CD8-positive, alpha-beta T cell (primary cell): ENCODE measurements at places on chromosomes 3 and 15.

DNA sequence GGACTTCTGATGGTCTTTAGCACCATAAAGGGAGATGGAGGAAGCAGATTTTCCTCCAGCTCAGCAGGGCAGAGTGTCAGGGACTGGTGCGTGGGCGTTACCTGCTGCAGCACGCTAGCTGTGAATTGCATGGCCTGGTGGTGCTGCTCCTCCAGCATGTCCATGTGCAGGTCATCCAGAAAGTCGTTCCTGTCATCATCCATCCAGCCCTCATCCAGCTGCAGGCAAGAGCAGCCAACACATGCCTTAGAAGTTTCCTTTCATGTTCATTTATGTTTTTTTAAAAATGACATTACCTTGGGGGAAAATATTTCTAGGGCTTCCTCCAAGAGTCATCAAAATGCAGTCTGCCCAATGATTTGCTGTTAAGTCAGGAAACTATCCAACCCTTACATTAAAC lies 239.2 kb downstream of the PDZRN3 start:
- no peak for DNase-seq

DNA sequence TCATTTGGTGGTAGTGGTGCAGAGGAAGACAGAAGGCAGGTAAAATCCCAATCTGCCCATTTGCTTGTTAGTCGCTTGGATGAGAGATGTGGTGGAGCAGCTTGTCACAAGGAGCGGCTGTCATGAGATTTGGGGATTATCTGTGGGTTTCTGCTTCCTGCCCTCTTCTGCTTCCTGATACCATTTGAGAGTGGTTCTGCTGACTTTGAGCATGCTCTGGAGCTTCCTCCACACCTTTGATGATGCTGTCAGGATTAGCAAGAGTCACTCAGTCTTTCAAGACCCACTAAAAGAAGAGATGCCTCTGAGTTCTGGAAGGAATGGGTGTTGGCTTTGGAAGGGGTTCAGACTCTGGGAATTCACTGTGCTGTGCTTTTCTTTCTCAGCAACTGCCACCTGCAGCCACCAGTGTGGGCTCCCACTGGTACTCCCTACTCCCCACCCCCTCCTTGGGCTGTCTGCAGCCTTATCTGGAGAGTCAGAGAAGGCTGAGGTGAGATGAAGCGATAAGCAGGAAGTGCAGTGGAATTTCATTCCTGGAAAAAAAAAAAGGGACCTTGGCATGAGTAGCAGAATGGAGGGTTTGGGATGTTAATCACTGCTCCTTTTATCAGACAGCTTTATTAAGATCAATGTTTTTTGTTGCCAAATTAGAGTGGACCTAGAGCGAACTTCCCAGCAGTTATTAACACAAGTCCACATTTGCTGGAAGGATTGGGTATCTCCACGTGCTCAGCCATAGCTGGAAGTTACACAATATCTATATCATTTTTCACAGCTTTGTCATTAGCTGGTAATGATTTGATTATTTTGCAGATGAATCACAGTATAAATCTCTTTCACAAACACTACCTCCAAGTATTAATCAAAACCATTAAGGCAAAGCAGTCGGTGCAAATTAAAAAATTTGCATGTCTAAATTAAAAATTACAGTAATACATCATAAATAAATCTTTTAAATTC lies 233.0 kb upstream of the SATB1 start:
- DNase-seq = no peak

GRCh38 chr3:188812198-188812597 lies 359.6 kb upstream of the TPRG1 start:
- DNase-seq = no peak

- no peak for DNase-seq
Observed at GRCh38 chr3:156307704-156308103, 187.3 kb downstream of the KCNAB1 start.

GRCh38 chr3:147760085-147760484 lies 350.9 kb downstream of the ZIC1 start:
- DNase-seq = no peak
